CD14-positive monocyte (primary cell): ENCODE measurements at places on chromosomes 1 and 21.

- DNase-seq = no peak
Measured at GRCh38 chr1:84192681-84193080, 48.6 kb downstream of the PRKACB start.

DNA sequence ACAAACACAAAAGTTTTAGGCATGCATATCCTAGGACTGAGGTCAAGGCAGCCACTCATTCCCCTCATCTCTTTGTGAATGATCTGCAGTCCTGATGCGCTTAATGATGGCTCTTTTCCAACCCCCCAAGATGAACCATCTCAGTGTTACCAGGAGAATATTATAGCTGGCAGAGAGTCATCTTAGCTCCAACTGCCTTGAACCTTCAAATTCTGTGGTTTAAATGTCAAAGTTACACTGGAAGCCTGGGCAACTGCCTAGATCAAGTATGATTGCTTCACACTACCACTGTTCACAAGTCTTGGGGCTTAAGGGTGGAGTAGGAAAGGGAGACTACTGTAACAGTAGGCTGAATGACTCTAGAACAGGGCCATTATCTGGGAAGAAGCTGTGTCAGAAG, 8.0 kb upstream of the MYBPHL start:
- no peak for DNase-seq

DNA sequence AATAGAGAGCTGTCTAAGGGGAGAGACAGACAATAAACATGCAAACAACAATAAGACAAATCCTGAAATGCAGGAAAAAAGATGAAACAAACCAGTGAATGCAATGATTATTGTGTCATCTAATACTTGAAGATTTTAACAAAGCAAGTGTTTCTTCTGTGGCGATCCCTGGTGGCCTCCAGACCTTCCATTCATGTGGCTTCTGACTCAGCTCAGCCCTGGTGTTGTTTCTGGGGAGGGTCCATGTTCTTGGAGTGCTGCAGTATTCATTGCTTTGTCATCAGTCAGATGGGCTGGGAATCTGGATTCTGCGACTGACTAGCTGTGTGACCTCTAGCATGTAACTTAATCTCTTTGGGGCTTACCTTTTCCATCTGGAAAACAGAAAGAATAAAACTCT, 1.5 kb upstream of the C2CD4D start:
- DNase-seq = no peak

- DNase-seq = no peak
Measured at GRCh38 chr1:181102841-181103240, 14.3 kb downstream of the IER5 start.

DNA sequence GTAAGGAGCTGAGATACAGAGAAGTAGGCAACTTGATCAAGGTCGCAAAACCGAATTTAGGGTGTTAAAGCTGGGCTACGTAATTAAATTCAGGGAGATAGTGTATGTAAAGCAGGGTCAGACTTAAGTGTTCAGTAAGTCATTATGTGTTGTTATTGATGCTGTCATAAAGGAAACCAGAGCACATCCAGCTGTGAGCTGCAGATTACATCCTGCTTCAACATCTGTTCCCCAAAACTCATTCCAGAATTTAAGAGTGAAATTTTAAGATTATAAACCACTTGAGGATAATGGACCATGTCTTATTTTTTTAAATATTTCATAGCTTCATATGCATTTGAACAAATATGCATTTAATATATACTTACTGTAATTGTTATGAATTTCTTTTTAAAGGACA, 49.7 kb downstream of the IVNS1ABP start:
- no peak for DNase-seq

- no peak for DNase-seq
Measured at GRCh38 chr1:237084341-237085077, 42.5 kb downstream of the RYR2 start.

- DNase-seq = no peak
Measured at GRCh38 chr1:219490566-219490965, 122.3 kb downstream of the ZC3H11B start.

DNA sequence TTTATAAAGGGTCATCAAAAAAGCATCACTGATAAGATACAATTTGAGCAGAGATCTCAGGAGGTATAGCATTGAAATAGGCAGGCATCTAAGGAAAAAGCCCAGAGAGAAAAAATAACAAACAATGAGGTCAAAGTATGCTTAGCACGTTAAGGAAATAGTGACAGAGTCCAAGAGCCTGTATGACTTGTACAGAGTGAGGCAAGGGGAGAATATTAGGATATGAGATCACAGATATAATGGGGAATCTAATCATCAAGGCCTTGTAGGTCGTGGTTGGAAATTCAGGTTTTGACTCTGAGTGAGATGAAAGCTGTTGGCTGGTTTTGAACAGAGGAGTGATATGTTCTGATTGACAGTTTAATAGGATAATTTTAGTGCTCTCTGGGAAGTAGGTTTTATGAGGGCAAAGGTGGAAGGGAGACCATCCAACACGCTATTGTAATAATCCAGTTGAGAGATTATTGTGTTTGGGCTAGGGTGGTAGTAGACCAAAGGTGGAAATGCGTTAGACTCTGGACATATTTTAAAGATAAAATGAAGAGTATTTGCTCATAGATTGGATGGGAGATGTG, 644.6 kb upstream of the TMPRSS15 start:
- no peak for DNase-seq

GRCh38 chr21:41953249-41953830, 478 bp downstream of the C2CD2 start:
- peak; percentile 20 for DNase-seq
